Activated CD8-positive, alpha-beta T cell treated with anti-CD3 and anti-CD28 coated beads for 36 hours (primary cell): ENCODE measurements at places on chromosomes 5 and 9. TPM values are rescaled to one million over a fixed set of nuclear protein-coding genes. Genes with fewer than 3 reads are reported as not detected.

Gene FAT2
- not detected for total RNA-seq

Gene DDX41
- total RNA-seq = 226 TPM

Gene ZNF346
- total RNA-seq = 17.0 TPM

Gene RPP25L
- 38.7 TPM for total RNA-seq

Gene MSMP
- 0.67 TPM for total RNA-seq

Gene FGFR4
- total RNA-seq = 2.2 TPM

Gene MUSK
- total RNA-seq = not detected

Gene OMD
- total RNA-seq = not detected

- peaks cover 4% of the 10 kb centered on the region for H3K4me1 ChIP-seq
- no peak overlapping the region for H3K4me3 ChIP-seq
- no peaks in the 10 kb centered on the region for H3K27me3 ChIP-seq
- DNase-seq = no peak
Observed at GRCh38 chr5:80933036-80933435, 27.1 kb upstream of the RASGRF2 start.

- H3K36me3 ChIP-seq = no peaks in the 10 kb centered on the region
- no peak for DNase-seq
- H3K4me1 ChIP-seq = no peaks in the 10 kb centered on the region
- no peak overlapping the region for H3K27ac ChIP-seq
- H3K4me3 ChIP-seq = no peak overlapping the region
Observed at GRCh38 chr5:64214132-64214531, 48.5 kb downstream of the RNF180 start.

- no peaks in the 10 kb centered on the region for H3K36me3 ChIP-seq
- no peak overlapping the region for H3K4me3 ChIP-seq
- no peak overlapping the region for H3K27ac ChIP-seq
- no peaks in the 10 kb centered on the region for H3K4me1 ChIP-seq
Observed at GRCh38 chr5:156021866-156022265, 305.1 kb upstream of the SGCD start.

DNA sequence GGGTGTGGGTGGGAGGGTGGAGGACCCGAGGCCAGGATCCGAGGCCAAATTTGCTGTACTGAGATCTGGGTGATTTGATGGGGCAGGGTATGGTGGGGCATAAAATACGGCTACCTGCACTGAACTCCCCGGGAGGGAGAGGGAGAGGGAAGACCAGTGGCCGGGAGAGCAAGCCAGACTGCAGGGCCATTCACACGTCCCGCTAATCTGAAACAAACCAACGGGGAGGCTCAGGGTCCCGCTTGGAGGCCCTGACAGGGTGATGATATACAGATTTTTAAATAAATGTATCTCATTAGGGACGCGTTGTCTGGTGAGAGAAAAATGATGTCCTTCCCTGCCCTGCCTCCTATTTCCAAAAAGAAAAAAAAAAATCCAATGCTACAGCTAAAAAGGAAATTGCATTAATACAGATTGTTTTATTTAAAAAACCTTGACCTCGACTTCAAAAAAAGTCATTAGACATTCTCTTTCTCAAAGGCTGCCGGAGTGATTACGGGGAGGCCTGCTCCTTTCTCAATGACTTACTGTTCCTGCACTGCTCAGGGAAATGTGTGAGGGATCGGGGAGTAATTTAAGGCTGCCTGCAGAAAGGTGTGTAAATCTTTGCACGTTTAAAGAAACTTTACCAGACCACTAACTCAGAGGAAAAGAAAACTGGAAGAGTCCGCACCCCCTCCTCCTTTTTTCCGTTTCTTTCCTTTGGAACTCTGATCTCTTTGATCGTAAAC is 11.5 kb upstream of the PRRX2 start:
- H3K27ac ChIP-seq = no peak overlapping the region
- H3K4me3 ChIP-seq = no peak overlapping the region
- H3K36me3 ChIP-seq = no peaks in the 10 kb centered on the region
- no peak for DNase-seq

- H3K4me3 ChIP-seq = no peak overlapping the region
- no peaks in the 10 kb centered on the region for H3K36me3 ChIP-seq
- DNase-seq = no peak
- H3K4me1 ChIP-seq = no peaks in the 10 kb centered on the region
- H3K27me3 ChIP-seq = no peaks in the 10 kb centered on the region
Observed at GRCh38 chr5:10789726-10790125, 28.7 kb upstream of the DAP start.

- H3K4me1 ChIP-seq = no peaks in the 10 kb centered on the region
- H3K27ac ChIP-seq = no peak overlapping the region
- H3K27me3 ChIP-seq = no peaks in the 10 kb centered on the region
- H3K36me3 ChIP-seq = no peaks in the 10 kb centered on the region
- H3K4me3 ChIP-seq = no peak overlapping the region
Observed at GRCh38 chr5:1733369-1733768, 66.3 kb downstream of the MRPL36 start.

GRCh38 chr5:75622564-75622963 is 11.3 kb downstream of the ANKDD1B start:
- H3K4me3 ChIP-seq = no peak overlapping the region
- no peak for DNase-seq
- peaks cover 6% of the 10 kb centered on the region for H3K4me1 ChIP-seq

GRCh38 chr5:149310947-149311658 is 34.2 kb upstream of the GRPEL2 start:
- H3K27me3 ChIP-seq = no peaks in the 10 kb centered on the region
- no peak overlapping the region for H3K27ac ChIP-seq
- H3K4me1 ChIP-seq = no peaks in the 10 kb centered on the region
- peak; percentile 12 for DNase-seq
- no peak overlapping the region for H3K4me3 ChIP-seq

- no peaks in the 10 kb centered on the region for H3K4me1 ChIP-seq
- H3K27ac ChIP-seq = no peak overlapping the region
- H3K4me3 ChIP-seq = no peak overlapping the region
- H3K27me3 ChIP-seq = no peaks in the 10 kb centered on the region
- no peak for DNase-seq
Observed at GRCh38 chr9:13267743-13268142, 11.7 kb downstream of the MPDZ start.

DNA sequence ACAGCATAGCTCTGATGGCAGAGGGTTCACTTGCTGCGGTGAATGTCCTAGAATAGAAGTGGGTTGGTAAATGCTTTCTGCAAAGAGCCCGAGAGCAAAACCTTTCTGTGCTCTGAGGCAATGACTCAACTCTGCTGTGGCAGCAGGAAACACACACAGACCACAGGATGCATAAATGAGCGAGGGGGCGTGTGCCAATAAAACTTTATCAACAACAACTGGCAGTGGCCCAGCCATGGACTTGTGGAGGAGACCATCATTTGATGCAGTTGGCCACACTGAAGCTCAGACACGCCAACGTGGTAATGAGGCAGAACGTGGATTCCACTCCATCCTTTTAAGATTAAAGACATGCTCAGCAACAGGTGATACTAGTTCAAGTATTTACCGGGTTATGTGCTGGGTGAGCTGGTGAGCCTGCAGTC is 6.8 kb downstream of the MRPL36 start:
- H3K27me3 ChIP-seq = no peaks in the 10 kb centered on the region
- DNase-seq = peak; percentile 91
- H3K36me3 ChIP-seq = peaks cover 15% of the 10 kb centered on the region
- peak overlapping the region; percentile 93 for H3K27ac ChIP-seq
- peaks cover 84% of the 10 kb centered on the region for H3K4me1 ChIP-seq

DNA sequence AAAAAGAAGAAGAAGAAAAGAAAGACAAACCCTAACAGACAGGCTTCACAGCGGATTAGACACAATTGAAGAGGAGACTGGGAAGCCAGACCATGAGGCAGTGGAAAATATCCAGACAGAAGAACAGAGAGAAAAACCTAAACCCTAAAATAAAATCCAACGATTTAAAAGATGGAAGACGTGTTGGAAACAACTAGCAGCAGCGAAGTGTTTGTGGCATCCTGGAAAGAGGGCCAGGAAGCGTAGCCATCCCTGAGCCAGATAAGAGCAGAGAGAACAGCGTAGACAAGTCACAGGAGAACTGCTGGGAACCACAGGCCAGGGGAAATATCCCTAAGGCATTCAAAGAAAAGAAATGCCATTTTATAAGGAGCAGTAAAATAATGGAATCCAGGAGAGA is 39.7 kb upstream of the NKD2 start:
- peaks cover 54% of the 10 kb centered on the region for H3K27me3 ChIP-seq
- no peak for DNase-seq
- no peak overlapping the region for H3K27ac ChIP-seq
- H3K36me3 ChIP-seq = no peaks in the 10 kb centered on the region
- H3K4me3 ChIP-seq = no peak overlapping the region
- H3K4me1 ChIP-seq = peaks cover 28% of the 10 kb centered on the region

DNA sequence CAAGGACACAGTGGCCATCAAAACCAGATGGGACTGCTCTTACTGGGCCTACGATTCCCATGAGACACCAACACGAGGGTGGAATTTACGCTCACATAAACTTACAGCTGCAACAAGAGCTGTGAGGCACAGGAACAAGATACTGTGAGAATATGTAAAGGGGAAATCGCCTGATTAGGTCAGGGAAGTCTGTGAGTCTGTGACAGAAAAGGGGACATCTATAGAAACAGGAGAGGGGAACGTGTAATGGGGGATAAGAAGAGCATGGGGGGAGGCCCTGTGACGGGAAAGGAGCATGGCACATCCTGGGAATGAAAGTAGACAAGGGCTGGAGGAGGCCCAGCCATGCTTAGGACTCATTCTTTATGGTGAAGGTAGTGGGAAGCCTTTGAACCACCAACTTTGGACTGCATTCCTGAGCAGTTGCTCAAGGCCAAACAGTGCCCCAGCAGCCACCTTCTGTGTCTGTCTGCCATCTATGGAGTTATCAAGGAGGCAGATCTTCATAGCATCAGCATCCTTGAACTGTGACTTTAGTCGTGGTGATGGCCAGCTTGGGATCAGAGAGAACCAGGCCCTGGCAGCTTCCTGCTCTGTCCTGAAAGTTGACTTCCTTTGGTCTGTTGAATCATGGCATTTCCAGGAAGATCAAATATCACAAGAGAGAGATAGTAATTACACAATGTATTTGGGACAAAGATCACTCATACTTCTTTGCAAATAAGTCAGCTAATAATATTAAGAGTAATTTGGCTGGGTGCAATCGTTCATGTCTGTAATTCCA is 87.9 kb upstream of the FAM169A start:
- H3K36me3 ChIP-seq = no peaks in the 10 kb centered on the region
- no peak overlapping the region for H3K4me3 ChIP-seq
- no peak overlapping the region for H3K27ac ChIP-seq
- peaks cover 2% of the 10 kb centered on the region for H3K27me3 ChIP-seq

GRCh38 chr5:177477701-177478477 is 4.5 kb upstream of the DBN1 start:
- H3K27ac ChIP-seq = peak overlapping the region; percentile 98
- DNase-seq = peak; percentile 22
- no peak overlapping the region for H3K4me3 ChIP-seq
- peaks cover 55% of the 10 kb centered on the region for H3K4me1 ChIP-seq

GRCh38 chr5:125100951-125101350 is 354.5 kb upstream of the ZNF608 start:
- no peak overlapping the region for H3K4me3 ChIP-seq
- no peak overlapping the region for H3K27ac ChIP-seq
- no peaks in the 10 kb centered on the region for H3K27me3 ChIP-seq

DNA sequence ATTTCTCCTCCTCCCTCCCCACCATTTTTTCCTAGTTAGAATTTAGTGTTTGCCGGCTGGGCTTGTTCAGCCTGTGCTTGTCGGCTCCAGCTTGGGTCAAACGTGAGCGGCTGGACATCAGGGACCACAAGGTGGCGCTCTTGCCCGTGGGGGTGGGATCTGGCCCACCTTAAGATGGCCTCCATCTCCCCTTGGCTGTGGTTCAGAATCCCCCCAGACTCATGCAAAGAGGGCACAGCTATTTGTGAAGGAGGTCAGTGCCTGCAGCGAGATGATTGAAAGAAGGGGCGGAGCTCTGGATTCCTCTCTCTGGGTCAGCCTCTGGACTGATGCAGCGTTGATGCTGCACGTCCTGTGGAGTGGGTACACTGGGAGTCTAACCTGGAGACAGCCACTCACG is 283.3 kb upstream of the TUT7 start:
- H3K27me3 ChIP-seq = peaks cover 13% of the 10 kb centered on the region
- no peak overlapping the region for H3K27ac ChIP-seq
- no peak overlapping the region for H3K4me3 ChIP-seq
- no peaks in the 10 kb centered on the region for H3K36me3 ChIP-seq

DNA sequence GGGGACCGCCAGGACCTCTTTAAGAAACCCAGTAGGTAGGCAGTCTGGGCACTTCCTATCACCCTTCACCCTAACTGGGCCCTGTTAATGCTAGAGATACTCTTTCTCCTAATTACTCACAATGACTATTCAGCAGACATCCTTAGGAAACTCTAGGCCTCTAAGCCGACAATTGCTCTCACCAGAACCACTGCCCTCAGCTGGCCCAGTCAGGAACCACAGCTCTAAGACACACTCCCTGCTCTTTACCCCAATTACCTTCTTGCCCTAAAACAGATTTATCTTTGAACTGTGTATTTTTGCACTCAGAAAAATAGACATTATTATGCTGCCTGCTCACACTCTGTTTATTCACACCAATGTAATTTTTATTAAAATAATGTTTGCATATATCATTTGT is 432.6 kb upstream of the SLC30A5 start:
- peak; percentile 34 for DNase-seq
- no peaks in the 10 kb centered on the region for H3K36me3 ChIP-seq
- H3K4me3 ChIP-seq = no peak overlapping the region
- H3K27me3 ChIP-seq = no peaks in the 10 kb centered on the region

GRCh38 chr5:109942646-109943045 is 252.9 kb downstream of the MAN2A1 start:
- no peak overlapping the region for H3K4me3 ChIP-seq
- H3K27me3 ChIP-seq = no peaks in the 10 kb centered on the region
- no peak overlapping the region for H3K27ac ChIP-seq
- no peak for DNase-seq
- peaks cover 20% of the 10 kb centered on the region for H3K4me1 ChIP-seq
- H3K36me3 ChIP-seq = peaks cover 3% of the 10 kb centered on the region

- H3K36me3 ChIP-seq = no peaks in the 10 kb centered on the region
- no peak for DNase-seq
- no peak overlapping the region for H3K4me3 ChIP-seq
- H3K4me1 ChIP-seq = no peaks in the 10 kb centered on the region
Observed at GRCh38 chr9:17064558-17064957, 70.3 kb upstream of the CNTLN start.

- H3K27me3 ChIP-seq = no peaks in the 10 kb centered on the region
- H3K4me1 ChIP-seq = no peaks in the 10 kb centered on the region
- no peaks in the 10 kb centered on the region for H3K36me3 ChIP-seq
- DNase-seq = no peak
Observed at GRCh38 chr5:3818624-3819023, 223.0 kb downstream of the IRX1 start.
